ENCODE measurements at places on chromosomes 6 and 20. TPM values are rescaled to one million over a fixed set of nuclear protein-coding genes. Genes with fewer than 3 reads are reported as not detected.

Gene ACTL10
- 0.18 TPM for total RNA-seq

Gene SLC26A8
- total RNA-seq = not detected

- DNase-seq = no peak
These were observed 89.0 kb upstream of the DTNBP1 start for GRCh38 chr6:15751721-15752350.

DNA sequence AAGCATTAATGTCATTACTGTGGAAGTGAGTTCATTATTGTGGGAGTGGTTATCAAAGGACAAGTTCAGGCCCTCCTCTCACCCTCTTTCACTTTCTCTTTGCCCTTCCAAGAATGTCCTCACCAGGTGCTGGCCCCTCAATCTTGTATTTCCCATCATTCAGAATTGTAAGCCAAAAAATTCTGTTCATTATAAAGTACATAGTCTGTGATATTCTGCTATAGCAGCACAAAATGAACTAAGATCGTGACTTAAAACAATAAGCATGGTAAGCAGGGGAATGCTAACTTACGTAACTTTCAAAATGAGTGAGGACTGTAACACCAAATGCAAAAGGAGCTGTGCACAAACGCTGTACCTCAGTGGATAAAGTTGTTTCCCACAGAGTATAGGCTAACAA, 515.7 kb upstream of the BTBD3 start:
- DNase-seq = peak; percentile 33

DNA sequence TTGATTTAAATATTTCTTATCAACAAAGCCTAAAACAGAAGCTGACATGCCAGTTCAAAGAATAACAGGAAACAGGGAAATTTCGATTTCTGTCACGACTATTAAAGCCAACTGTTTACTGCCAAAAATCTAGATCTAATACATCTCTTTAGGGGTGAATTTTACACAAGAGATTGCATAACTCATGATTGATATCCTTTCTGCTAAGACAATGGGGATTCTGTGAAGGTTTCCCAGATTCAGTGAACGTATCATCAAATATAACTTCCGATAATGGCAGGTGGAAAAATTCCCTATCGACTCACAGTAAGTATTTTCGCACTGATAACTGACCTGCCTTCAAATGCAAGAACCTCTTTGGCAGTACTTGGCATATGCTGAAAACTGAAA, 42.9 kb downstream of the NHSL1 start:
- DNase-seq = no peak
